Breast epithelium (tissue), 4 donors: ENCODE measurements at places on chromosomes 4 and X. TPM values are rescaled to one million over a fixed set of nuclear protein-coding genes. Genes with fewer than 3 reads are reported as not detected.

LAP3 gene
- 81.0 TPM for total RNA-seq

TCP11X2 gene
- not detected for total RNA-seq

GRCh38 chr4:138177278-138177968 lies 64.7 kb downstream of the SLC7A11 start:
- H3K36me3 ChIP-seq, result no peaks in the 10 kb centered on the region
- H3K4me3 ChIP-seq, result no peak overlapping the region
- no peak overlapping the region for H3K27ac ChIP-seq

DNA sequence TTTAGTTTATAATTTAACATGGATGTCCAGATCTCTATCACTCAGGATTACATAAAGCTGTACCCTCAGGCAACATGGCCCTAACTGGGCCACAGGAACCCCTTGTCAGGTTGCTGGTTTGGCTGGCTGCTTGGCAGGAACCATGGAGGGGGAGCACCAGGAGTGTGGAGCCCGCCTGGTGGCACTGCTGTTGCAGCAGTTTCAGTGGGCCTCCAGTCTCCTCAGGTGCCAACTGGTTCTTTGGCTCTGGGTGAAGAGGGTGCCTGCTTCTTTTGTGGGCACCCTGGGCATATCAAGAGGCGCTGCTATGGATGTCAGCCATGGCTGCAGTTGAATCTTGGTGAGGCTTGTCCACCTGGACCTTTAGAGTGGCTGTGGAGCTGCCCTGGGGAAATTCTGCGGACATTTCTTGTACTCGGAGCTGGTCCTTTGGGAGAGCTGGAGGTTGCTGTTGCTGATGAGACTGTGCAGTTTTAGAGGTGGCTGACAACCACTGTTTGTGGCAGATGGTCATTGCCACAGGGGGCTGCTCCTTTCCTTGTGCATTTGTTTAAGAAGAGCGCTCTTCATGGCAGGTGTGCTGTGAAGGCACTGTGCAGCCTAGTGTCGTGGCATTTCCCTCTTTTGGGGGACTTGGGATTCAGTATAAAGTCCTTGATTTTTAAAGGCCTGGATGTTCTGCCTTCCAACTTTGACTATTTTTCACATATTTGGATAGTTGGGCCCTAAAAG lies 10.3 kb upstream of the SMIM14 start:
- no peak overlapping the region for H3K27ac ChIP-seq
- DNase-seq, result no peak
- no peaks in the 10 kb centered on the region for H3K4me1 ChIP-seq
- no peak overlapping the region for H3K4me3 ChIP-seq
- no peaks in the 10 kb centered on the region for H3K36me3 ChIP-seq

- H3K36me3 ChIP-seq, result no peaks in the 10 kb centered on the region
- H3K27ac ChIP-seq, result no peak overlapping the region
- H3K4me1 ChIP-seq, result no peaks in the 10 kb centered on the region
- no peaks in the 10 kb centered on the region for H3K27me3 ChIP-seq
Observed at GRCh38 chrX:71085900-71086299, 9.8 kb upstream of the FOXO4 start.

DNA sequence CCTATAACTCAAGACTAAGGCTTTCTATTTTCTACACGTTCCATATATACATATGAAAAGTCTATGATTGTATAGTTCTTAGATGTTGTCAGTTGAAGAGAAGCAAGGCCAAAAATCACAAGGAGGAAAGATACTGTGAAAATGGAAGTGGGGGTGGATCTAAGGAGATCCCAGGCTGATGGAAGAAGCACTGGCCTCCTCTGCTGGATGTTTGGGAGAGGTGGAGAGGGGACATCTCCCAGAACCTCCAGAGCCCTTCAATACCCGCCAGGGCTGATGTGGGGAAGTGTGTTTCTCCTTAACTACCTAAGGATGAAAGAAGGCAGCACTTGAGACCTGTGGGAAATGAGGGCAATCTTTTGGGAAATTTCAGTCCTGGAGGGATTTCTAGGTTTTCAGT lies 67.4 kb downstream of the RASGEF1B start:
- no peaks in the 10 kb centered on the region for H3K4me1 ChIP-seq
- no peaks in the 10 kb centered on the region for H3K36me3 ChIP-seq
- no peak for DNase-seq
- no peak overlapping the region for H3K27ac ChIP-seq
